NCI-H524 (cell line): ENCODE measurements at places on chromosomes 3 and 15.

GRCh38 chr15:64490598-64491259 is 30.4 kb downstream of the ZNF609 start:
- peak; percentile 32 for DNase-seq

- DNase-seq: no peak
Measured at GRCh38 chr3:48493203-48493501, 10.8 kb downstream of the SHISA5 start.

GRCh38 chr3:111076732-111077131 is 5.1 kb downstream of the NECTIN3 start:
- no peak for DNase-seq

GRCh38 chr15:64197425-64197824 is 34.6 kb upstream of the PPIB start:
- no peak for DNase-seq

DNA sequence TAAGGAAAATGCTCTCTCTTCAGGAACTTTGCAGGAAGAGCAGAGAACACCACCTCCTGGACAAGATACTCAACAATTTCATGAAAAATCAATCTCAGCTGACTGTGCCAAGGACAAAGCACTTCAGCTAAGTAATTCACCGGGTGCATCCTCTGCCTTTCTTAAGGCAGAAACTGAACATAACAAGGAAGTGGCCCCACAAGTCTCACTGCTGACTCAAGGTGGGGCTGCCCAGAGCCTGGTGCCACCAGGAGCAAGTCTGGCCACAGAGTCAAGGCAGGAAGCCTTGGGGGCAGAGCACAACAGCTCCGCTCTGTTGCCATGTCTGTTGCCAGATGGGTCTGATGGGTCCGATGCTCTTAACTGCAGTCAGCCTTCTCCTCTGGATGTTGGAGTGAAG is 200.5 kb downstream of the AKAP13 start:
- no peak for DNase-seq

GRCh38 chr15:60949039-60949977 is 279.8 kb downstream of the RORA start:
- no peak for DNase-seq

DNA sequence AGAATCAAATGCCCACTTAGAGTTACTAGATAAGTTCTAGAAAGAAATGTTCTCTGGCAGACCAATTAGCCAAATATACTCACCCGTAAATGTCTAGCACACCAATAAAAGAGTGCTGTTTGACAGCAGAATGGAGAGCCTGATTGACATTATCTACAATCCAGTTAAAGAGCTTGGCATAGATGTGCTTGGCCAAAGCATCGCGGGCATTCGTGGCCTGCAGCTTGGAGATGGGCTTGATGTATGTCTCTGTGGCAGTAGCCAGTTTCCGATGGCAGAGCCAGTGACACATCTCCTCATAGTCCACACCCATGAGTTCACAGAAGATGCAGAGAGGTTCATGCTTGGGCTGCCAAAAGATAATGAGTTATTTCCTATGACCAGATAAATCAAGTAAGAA is 101.5 kb upstream of the MYO5C start:
- no peak for DNase-seq

GRCh38 chr3:195751560-195751959 is 30.8 kb downstream of the MUC20 start:
- no peak for DNase-seq

GRCh38 chr15:44813231-44813630 is 76.9 kb downstream of the TRIM69 start:
- no peak for DNase-seq

- DNase-seq: no peak
Measured at GRCh38 chr15:64763021-64763420, 12.4 kb downstream of the RBPMS2 start.

DNA sequence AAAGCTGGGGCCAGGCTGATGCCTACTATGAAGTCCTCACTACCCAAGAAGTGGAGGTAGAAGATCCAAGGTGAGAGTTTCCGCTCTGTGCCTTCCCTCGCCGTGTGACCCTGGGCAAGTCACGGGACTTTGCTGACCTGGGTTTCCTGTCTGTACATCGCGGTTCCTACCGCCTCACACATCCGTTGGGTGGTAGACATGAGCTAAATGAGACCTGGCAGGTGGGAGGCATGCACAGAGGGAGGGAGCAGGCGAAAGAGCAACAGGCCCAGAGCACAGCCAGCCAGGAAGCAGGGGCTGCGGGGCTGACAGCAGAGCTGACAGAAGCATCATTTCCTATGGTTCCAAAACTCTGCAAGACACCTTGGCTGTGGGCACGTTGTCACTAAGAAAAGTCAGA is 157.3 kb upstream of the BHLHE40 start:
- DNase-seq: no peak

- no peak for DNase-seq
Measured at GRCh38 chr3:126026277-126026751, 57.3 kb downstream of the ROPN1B start.

DNA sequence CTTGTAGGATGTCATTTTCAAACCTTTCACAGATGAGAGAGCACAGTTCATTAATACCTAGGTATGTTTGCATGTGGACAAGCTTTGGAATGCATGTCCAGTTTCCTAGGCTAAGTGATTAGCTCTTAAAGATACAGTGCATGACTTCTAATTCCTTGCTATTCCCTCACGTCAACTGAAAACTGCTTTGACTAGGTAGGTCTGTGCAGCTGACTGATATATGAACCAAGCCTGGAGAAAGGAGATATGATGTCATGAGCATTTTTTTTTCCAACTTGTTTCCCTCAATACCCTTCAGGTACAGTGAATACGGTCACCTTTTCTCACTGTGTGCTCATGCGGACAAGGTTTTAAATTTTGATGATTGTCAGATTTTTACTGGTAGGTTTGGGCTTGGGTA is 41.6 kb upstream of the TASOR start:
- no peak for DNase-seq

GRCh38 chr3:21798356-21799088 is 47.5 kb upstream of the ZNF385D start:
- DNase-seq: no peak

DNA sequence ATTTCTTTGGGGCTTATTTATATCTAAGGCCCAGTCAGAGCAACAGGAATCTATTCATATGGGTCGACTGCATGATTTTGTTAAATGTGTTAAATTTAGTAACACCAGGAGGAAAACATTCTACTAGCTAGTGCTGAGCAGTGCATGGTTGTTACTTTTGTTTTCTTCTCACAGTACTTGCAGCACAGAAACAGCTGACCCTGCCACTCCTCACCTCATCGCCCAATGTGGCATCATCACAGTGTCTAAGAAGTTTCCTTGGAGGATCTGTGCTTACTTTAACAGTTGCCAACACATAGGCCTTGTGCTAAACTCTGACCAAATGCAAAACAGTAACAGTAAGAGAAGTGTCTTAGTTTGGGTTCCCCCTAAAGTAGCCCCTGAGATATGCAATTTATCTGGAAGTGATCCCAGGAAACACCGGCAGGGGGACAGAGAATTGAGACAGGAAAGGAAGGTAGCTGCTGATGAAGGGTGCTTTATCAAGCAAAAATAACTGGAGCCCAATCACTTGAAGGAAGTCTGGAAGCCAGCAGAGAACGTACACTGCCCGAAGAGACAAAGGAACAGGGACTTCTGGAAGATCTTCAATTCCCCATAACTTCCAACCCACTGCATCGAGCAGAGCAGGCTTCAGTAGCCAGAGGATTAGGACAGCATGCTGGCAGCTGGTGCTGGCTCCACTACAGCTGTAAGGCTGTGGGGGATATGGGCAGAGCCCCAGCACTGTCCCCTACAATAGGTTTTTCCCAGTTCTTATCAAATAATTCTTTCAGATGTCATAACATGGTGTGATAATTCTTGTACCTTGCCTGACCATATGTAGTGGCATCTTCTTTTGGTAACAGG is 36.0 kb upstream of the ULK4 start:
- no peak for DNase-seq

- DNase-seq: no peak
Measured at GRCh38 chr3:160157321-160157720, 67.9 kb upstream of the C3orf80 start.

DNA sequence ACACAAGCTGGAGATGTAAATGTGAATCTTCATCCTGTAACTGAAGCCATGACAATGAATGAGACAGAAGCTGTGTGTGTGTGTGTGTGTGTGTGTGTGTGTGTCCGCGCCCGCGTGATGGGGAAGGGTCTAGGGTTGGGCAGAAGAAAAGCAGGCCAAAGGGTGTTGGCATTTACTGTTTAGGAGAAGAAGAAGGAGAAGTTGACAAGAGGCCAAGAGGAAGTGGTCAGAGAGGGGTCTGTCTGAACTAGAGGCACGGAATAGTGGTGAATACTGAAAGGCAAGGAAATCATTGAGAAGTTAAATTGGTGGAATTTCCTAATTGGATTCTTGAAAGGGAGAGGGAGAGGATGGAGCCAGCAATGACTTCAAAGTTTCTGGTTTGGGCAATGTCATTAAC is 5.6 kb upstream of the NCEH1 start:
- DNase-seq: no peak

DNA sequence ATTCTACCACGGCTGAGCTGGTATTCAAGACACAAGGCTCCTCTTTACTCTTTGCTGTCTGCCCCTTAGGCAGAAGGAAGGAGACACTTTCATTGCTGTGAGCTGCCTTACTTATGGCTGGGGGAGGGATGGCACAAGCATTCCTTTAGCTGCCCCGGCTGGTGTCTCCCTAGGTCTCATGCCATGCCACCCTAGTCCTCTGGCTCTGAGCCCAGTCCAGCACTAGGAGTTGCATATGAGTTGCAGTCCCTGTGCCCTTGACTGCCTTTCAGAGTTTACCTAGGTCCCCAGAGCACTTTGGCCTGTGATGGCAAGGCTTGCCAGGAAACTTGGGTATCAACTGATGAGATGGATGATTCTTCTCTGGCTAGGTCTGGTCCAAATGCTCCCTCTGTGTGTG is 296.4 kb downstream of the RBMS3 start:
- no peak for DNase-seq

- DNase-seq: no peak
Measured at GRCh38 chr3:144586382-144586781, 614.8 kb downstream of the DIPK2A start.

DNA sequence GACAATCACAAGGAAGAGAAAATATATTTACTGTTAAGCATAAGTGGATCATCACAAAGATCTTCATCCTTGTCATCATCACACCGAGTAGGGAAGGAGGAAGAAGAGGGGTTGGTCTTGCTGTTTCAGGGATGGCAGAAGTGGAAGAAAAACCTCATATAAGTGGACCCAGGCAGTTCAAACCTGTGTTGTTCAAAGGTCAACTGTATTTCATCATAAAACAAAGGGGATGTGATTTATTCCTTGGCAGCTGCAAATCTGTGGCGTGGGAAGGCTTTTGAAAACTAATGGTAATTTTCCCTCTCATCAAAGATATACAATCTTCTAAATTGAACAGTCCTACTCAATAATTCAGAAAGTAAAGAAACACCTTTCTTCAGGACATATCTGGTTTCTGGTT is 129.9 kb upstream of the ABI3BP start:
- DNase-seq: no peak

GRCh38 chr3:148820361-148821245 is 7.0 kb upstream of the CPB1 start:
- no peak for DNase-seq

DNA sequence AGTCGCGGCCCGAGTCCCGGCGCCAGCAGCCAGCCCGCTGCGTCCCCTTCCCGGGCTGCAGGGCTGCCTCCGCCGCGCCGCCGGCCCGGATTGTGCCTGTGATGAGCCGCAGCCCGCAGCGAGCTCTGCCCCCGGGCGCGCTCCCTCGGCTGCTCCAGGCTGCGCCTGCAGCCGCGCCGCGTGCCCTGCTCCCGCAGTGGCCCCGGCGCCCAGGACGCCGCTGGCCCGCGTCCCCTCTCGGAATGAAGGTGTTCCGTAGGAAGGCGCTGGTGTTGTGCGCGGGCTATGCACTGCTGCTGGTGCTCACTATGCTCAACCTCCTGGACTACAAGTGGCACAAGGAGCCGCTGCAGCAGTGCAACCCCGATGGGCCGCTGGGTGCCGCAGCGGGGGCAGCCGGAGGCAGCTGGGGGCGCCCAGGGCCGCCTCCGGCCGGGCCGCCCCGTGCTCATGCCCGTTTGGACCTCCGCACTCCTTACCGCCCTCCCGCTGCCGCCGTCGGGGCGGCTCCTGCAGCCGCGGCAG is 1.2 kb downstream of the CHST2 start:
- peak; percentile 47 for DNase-seq

DNA sequence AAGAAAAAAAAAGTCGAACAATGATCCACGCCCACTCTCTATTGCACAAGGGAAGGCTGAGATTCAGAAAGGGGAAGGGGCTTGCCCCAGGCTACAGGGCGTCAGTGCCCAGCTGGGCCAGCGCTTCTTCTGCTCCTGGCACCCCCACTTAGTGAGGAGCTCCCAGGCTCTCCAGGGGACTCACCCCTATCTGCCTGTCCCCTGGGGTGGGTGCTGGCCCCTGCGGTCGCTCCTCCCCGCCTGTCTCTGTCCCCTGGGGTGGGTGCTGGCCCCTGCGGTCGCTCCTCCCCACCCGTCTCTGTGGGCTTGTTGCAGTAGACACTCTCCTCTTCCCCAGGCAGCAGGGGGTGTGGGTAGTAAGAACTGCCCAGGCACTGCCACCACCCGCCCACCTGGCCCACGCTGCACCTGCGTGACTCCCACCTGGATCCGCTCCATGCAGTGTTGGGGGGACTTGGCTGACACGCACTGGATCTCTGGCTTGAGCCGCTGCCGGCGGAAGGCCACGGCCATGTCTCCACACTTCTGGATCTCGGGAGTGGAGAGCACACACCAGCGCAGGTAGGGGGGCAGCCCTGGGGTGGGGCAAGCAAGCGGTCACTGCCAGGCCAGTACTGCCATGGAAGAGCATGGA is 14.6 kb downstream of the MELTF start:
- DNase-seq: no peak

- DNase-seq: no peak
Measured at GRCh38 chr15:91068436-91068835, 31.6 kb upstream of the SV2B start.

DNA sequence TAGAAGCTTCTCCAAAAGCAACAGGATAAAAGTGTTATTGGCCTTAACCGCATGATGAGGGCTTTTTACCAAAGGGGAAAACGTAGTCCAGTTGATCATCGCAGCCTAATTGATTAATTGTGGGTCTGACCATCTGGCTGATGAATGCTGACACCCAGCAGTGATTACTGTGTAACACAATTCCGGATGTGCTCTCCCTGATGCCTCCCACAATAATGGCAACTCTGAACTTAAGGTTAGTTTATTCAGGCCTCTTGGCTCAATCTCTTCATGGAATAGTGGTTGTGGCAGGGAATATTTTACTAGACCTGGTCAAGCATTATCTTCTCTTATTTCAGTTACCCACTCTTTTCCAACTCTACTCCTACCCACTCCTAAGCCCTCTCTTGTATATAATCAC is 332.9 kb downstream of the TIGIT start:
- peak; percentile 81 for DNase-seq
